ENCODE measurements at places on chromosomes 2 and 18. TPM values are rescaled to one million over a fixed set of nuclear protein-coding genes. Genes with fewer than 3 reads are reported as not detected.

Gene SNED1
- polyA plus RNA-seq, result 4.2 TPM

Gene TUBA3E
- polyA plus RNA-seq, result 69.5 TPM

Gene XDH
- polyA plus RNA-seq, result 0.06 TPM

Gene ITGA4
- polyA plus RNA-seq, result 0.23 TPM

Gene SULT1C3
- not detected for polyA plus RNA-seq

Gene MGAT5
- 9.7 TPM for polyA plus RNA-seq

GRCh38 chr2:229669841-229670240, 44.5 kb downstream of the DNER start:
- H3K27ac ChIP-seq, result no peak overlapping the region
- no peaks in the 10 kb centered on the region for H3K4me1 ChIP-seq
- no peak overlapping the region for H3K4me3 ChIP-seq
- no peak for DNase-seq
- H3K36me3 ChIP-seq, result no peaks in the 10 kb centered on the region

- H3K27ac ChIP-seq, result no peak overlapping the region
- DNase-seq, result no peak
- H3K4me1 ChIP-seq, result no peaks in the 10 kb centered on the region
- no peak overlapping the region for H3K4me3 ChIP-seq
- H3K36me3 ChIP-seq, result no peaks in the 10 kb centered on the region
Measured at GRCh38 chr2:152186262-152186661, 10.7 kb upstream of the STAM2 start.

DNA sequence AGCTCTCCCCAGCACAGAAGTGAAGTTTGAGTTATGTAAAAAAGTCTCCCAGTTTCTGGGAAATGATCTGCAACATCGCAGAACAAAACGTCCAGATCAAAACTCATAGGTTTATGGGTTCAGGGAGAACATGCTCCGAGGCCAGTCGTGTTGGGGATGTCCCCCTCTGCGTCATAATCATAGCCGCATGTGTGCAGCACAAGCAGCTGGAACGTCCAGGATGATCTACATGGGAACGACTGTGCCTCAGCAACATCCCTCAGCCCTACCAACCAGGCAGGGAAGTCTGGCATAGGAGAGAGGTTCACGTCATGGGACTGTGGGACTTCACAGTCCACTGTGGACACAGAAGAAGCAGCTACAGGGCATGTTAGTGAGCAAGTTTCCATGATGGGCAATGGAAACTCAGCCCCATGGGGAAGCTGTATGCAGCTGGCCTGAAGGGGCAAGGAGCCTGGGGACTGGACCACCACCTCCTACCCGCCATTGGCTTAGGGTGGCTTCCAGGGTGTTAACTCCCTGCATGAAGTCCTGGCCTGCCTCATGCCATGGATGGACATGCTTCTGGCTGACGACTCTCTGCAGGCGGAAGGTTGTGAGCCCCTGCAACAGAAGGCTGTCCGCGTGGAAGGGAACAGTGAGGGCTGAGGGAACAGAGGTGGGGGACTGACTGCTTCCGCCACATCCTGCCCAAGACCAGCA, 96.9 kb downstream of the COPS8 start:
- no peak for DNase-seq
- no peaks in the 10 kb centered on the region for H3K27me3 ChIP-seq
- no peaks in the 10 kb centered on the region for H3K36me3 ChIP-seq
- peaks cover 18% of the 10 kb centered on the region for H3K4me1 ChIP-seq
- H3K27ac ChIP-seq, result no peak overlapping the region
- no peak overlapping the region for H3K4me3 ChIP-seq

- H3K36me3 ChIP-seq, result no peaks in the 10 kb centered on the region
- H3K4me1 ChIP-seq, result no peaks in the 10 kb centered on the region
- H3K4me3 ChIP-seq, result no peak overlapping the region
- no peak for DNase-seq
Measured at GRCh38 chr2:108360776-108361468, 16.8 kb upstream of the SULT1C4 start.

GRCh38 chr2:83747141-83747540, 711.9 kb downstream of the SUCLG1 start:
- H3K4me1 ChIP-seq, result no peaks in the 10 kb centered on the region
- no peaks in the 10 kb centered on the region for H3K27me3 ChIP-seq
- no peak overlapping the region for H3K27ac ChIP-seq

GRCh38 chr2:105853354-105854088, 108.8 kb downstream of the NCK2 start:
- DNase-seq, result no peak
- H3K27me3 ChIP-seq, result no peaks in the 10 kb centered on the region
- no peak overlapping the region for H3K27ac ChIP-seq
- H3K4me1 ChIP-seq, result no peaks in the 10 kb centered on the region

- peak overlapping the region; percentile 81 for H3K4me3 ChIP-seq
- DNase-seq, result no peak
- no peaks in the 10 kb centered on the region for H3K36me3 ChIP-seq
Measured at GRCh38 chr2:65437392-65438135, 5.2 kb upstream of the SPRED2 start.

GRCh38 chr2:10834068-10834655, 21.6 kb upstream of the PDIA6 start:
- no peaks in the 10 kb centered on the region for H3K36me3 ChIP-seq
- DNase-seq, result no peak
- no peak overlapping the region for H3K4me3 ChIP-seq
- peaks cover 11% of the 10 kb centered on the region for H3K27me3 ChIP-seq
- no peak overlapping the region for H3K27ac ChIP-seq

GRCh38 chr2:84940088-84940470, 30.9 kb upstream of the KCMF1 start:
- H3K27me3 ChIP-seq, result no peaks in the 10 kb centered on the region
- DNase-seq, result no peak
- no peaks in the 10 kb centered on the region for H3K4me1 ChIP-seq
- no peak overlapping the region for H3K27ac ChIP-seq

DNA sequence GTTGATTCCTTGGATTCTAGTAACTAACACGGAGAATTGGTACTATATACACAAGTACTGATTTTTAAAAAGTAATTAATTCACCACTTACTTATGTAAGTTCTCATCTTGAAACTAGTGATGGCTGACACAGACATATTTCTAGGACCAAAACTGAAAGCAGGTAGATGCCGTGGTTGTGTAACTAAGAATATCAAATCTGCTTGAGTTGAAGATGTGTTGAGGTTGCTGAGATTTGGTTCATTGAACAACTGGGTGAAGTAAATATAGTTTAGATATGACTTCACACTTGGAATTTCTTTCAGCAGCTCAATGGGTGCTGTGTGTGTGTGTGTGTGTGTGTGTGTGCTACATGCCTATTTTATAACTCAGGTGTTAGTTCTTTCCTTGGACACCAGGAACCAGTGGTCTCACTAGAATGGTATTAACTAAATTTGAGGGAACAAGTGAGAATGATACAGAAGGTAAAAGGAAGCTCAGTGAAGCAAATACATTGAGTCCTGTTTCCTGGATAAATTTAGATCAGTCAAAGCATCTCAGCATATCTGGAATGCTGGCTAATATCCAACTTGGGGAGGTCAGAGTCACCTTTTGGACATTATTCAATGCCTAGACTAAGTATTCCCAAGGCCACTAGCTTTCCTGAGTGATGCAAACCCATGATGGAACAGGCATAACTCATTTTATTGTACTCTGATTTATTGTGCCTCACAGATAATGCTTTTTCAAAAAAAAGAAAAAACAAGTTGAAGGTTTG, 110.7 kb upstream of the ZEB2 start:
- H3K27ac ChIP-seq, result no peak overlapping the region
- no peak for DNase-seq
- no peaks in the 10 kb centered on the region for H3K27me3 ChIP-seq

DNA sequence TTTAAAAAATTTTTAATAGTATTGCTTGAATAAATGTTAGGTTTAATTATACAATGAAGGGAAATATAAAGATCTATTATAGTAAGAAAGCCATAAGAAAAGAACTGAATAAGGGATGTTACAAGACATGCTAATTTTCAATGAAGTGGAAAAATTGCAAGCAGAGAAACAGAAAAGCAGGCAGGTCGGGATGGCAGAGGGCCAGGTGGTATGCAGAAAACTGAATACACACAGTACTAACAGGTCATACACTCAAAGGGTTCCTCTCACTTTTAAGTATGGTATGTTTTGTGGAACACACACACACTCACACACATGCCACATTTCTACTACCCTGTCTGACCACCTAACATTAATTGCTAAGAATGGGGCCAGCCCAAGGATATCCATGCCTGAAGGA, 76.7 kb upstream of the DTNA start:
- no peaks in the 10 kb centered on the region for H3K27me3 ChIP-seq
- no peak for DNase-seq
- no peaks in the 10 kb centered on the region for H3K36me3 ChIP-seq
- H3K4me1 ChIP-seq, result peaks cover 6% of the 10 kb centered on the region
- no peak overlapping the region for H3K27ac ChIP-seq
- no peak overlapping the region for H3K4me3 ChIP-seq
